Myocyte (in vitro differentiated cells): ENCODE measurements at places on chromosomes 3 and 15.

DNA sequence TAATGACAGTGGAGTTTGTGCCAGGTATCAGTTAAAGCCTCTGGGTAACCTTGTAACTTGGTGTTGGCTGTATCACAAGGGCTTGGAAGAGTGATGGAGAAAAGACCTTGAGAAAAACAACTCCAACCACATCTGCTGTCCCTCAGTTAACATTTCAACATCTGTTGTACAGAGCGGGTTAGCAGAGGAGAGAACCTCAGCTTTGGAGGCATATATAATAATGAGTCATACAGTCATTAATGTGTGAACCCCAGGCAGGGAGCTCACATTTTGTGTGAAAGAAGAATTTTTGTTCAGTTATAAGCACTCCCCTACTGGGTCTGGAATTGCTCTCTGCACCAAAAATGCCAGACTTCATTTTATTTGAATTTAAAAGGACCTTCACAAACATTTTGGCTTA, 439.5 kb downstream of the PDCD6IP start:
- DNase-seq = peak; percentile 35

DNA sequence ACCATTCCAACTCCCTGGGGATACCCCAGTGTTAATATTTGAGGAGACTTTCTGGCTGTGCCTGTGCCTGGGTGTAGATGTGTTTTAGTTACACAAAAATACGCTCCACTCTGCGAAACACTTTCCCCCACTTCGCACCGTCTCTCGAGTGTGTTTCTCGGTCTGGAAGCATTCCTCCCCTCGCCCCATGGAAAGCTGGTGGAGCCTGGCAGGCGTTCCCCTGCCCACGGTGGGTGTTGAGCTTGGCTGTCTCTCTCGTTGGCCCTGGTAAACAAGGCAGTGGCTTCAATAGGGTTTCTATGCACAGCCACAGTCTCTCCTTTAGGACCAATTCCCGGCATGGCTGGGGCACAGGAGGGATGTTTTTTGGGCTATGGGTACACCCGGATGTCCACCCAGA, 19.3 kb downstream of the IQSEC1 start:
- DNase-seq = no peak

GRCh38 chr3:130916507-130917167, 22.8 kb downstream of the ATP2C1 start:
- no peak for DNase-seq

DNA sequence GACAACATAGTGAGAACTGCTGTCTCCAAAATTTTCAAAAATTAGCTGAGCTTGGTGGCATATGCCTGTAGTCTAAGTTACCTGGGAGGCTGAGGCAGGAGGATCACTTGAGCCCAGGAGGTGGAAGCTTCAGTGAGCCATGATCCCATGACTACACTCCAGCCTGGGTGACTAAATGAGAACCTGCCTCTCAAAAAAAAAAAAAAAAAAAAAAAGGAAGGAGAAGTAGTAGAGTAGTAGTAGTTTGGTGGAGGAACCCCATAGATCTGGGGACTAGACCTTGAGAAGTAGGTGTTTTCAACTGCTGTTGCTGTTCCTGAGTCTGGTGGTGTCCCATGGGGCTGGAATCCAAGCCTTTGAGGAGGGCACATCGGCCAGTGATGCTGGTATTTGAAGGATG, 38.4 kb upstream of the UBE2E2 start:
- DNase-seq = no peak

DNA sequence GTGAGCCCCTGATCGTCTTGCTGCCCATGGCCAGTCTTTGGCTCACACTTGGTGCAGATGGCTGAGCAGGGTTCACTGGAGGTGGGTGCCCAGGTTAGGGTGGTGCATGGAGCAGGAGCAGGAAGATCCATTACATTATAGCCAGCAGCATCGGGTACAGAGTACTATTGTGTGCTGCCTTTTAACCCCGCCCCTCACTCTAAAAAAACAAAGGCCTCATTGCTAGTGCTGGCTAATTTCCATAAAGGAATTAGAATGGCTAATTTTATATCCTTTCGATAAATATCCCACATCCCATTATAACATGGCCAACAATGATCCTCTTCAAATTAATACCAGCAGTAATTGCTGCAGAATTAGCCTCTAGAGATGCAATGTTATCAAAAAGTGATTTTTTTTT, 45.8 kb upstream of the PPP4R2 start:
- DNase-seq = no peak

- peak; percentile 78 for DNase-seq
These were observed 17.9 kb upstream of the ANKRD28 start for GRCh38 chr3:15815696-15816095.

DNA sequence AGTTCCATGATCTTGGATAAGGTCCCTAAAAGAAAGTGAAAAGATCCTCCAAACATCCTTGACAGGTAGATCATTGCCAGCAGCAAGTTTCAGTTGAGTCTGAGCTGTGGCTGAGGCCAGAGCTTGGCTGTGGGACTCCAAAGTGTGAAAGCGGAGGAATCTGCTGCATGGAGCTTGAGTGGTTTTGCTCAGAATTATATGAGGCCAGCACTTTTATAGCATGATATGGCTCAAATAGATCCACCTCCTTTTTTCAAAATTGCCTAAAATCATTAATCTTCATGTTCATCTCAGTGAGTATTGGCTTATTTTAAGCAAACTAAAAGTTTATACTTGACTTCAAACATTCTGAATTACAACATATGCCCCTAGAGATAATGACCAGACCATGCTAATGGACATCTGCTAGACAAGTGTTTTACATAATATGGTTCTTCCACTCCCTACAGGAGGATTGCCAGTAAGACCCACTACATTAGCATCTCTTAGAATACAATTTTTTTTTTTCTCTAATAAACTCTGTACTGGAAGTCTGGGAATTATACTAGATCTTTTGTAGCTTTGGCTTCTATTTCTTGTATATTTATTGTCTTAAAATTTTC, 368.1 kb downstream of the ZPLD1 start:
- DNase-seq = no peak

GRCh38 chr3:171013822-171014748, 12.4 kb downstream of the SLC2A2 start:
- no peak for DNase-seq

- DNase-seq = peak; percentile 7
These were observed 322.3 kb downstream of the PLCL2 start for GRCh38 chr3:17207019-17207418.

DNA sequence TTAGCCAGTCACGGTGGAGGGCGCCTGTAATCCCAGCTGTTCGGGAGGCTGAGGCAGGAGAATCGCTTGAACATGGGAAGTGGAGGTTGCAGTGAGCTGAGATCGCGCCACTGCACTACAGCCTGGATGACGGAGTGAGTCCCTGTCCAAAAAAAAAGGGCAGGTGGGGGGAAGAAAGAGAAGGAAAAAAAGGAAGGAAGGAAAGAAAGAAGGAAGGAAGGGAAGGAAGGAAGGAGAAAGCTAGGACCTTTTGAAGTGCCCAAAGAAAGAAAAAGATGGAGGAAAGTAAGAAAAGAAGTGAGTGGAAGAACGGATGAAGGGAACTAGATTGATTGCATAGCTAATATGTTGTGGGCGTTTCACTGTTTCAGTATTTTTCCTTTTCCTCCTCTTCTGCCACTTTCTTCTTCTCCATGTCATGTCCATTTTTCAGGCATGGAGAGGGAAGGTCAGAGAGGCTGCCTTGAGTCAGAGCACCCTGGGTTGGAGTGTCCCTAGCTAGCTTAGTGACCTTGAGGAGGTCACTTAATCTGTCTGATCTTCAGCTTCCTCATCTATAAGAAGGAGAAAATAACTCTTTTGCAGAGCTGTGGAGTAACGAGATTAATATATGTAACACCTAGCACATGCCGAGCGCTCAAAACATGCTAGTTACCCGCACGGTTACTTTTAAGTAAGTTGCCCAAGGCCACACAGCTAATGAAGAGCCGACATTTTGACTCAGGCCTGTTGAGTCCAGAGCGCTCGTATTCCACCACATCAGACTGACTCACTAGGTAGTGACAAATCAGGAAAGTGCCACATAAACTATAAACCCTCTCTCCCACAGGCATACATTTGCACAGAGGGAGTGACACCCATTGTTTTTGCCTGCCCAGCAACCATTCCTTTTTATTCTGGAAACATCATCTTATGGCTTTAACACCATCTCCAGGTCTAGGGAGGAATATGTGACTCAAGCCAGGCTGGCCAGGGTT, 42.2 kb downstream of the BHLHE40 start:
- no peak for DNase-seq

DNA sequence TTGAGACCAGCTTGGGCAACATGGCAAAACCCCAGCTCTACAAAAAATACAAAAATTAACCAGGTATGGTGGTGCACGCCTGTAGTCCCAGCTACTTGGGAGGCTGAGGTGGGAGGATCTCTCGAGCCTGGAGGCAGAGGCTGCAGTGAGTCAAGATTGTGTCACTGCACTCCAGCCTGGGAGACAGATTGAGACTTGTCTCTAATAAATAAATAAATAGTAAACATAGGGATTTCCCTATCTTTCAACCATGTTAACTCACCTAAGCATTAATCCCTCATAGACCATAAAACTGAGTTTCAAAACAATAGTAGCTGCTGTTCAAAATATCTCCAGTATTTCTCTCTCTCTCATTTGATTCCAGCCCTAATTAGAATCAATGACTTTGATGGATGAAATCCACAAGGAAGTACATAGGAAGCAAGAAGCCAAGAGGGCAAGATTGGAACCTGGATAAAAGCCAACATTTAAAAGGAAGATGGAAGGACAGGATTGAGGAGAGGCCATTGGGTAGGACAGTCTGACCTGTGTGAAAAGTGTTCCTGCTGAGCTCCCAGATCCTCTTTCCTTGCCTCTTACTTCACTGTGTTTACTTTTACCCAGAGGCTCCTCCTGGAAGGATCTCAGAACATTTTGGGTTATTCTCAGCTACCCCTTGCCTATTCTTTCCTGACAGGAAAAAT, 12.4 kb upstream of the TTBK2 start:
- DNase-seq = no peak

DNA sequence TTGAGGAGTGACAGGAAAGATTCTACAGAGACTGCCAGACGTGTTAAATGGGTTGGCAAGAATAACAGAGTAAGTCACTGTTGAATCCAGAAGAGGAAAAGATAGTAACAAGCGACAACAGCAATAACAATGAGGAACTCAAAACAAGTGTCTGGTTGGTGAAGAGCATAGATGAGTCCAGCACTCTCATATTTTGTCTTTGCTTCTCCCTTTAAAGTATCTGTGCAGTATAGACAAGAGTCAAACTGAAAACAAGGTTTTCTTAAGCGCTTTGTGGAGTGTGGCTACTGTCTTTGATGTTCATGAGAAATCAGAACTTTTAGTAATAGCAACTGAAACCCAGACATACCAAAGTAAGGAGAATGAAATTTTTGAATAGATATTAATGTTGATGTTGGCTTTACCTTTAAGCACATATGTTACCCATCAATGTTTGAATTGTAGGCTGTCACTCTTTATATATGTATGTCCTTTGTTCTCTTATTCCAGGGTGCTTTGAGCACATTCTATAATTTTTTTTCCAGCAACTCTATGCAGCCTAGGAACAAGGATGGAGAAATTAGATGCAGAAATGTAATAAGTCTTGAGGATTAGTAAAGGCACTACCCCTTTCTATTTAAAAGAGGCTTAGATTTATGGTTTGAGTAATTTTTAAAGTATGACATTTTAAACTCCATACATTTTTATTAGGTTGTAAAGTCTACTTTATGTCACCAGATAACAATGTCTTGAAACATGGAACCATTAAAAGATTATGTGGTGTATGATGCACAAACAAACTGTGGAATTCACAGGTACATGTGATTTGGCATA, 185.5 kb downstream of the NFKBIZ start:
- DNase-seq = no peak

DNA sequence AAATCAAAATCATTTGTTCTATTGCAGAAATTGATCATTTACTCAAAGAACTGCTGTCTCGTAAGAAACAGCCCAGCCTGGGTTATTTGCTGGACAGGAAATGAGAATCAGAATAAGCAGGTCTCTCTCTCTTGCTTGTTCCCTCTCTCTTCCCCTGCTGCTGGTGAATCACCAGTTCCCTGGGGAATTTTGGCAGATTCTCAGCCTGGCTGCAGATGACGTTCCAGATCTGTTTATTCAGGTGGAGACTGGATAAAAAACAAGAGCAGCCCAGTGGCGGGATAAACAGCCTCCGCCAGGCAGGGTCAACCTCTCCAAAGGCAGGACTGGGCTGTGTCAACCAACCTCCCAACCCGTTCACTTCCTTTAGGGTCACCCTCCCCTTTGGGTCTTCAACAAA, 72.1 kb downstream of the LRIG1 start:
- peak; percentile 95 for DNase-seq

DNA sequence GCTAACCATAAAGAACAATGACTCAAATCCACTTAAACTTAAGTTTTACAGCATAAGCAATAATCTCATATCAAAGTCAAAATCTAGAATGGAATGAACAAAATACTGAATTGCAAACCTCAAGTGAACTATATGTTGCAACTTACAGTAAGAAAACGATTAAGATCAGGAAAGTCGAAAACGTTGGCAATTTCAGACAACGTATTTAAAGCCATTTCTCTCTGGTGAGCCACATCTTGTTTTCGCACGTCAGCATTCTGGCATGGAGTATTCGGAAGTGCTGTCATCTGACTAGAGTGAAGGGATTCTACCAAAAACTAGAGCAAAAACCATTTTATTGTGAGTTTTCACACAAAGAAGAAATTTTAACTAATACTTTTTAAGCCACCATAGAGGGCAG, 28.5 kb downstream of the ATR start:
- DNase-seq = no peak

GRCh38 chr3:73259291-73259690, 197.8 kb downstream of the EBLN2 start:
- DNase-seq = no peak

GRCh38 chr15:82802497-82802896, 3.4 kb downstream of the FSD2 start:
- DNase-seq = no peak

DNA sequence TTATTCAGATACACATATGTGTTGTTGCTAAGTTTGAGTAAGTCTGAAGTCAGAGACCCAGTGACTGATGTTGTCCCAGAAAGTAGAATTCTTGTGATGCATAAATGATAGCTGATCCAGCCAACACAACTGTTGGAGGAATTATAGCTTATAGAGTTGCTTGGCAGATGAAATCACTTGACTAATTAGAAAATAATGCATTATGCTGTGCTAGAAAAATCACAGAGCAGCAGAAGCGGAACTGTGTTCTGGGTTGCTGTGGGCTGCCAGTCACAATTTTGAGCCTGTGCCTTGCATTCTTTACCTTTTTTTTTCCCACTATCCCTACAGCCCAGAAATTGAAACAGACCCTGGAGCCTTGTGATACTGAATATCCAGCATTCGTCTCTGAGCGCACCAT, 90.0 kb upstream of the LRTM1 start:
- DNase-seq = no peak

GRCh38 chr3:194101592-194102432, 34.1 kb upstream of the HES1 start:
- no peak for DNase-seq

GRCh38 chr15:85964471-85964870, 115.2 kb upstream of the AGBL1 start:
- DNase-seq = peak; percentile 15

GRCh38 chr3:150725548-150725947, 21.8 kb upstream of the ERICH6 start:
- DNase-seq = no peak

- no peak for DNase-seq
These were observed 42.7 kb upstream of the CD200R1L start for GRCh38 chr3:112889357-112889756.
